NCI-H2107 (cell line): ENCODE measurements at places on chromosomes 3 and 15.

GRCh38 chr15:76253691-76254473 lies 57.4 kb downstream of the ETFA start:
- no peak for DNase-seq

- no peak for DNase-seq
These were observed 74.3 kb downstream of the DCUN1D1 start for GRCh38 chr3:182906036-182906435.

GRCh38 chr3:171173736-171174135 lies 147.2 kb upstream of the SLC2A2 start:
- no peak for DNase-seq

DNA sequence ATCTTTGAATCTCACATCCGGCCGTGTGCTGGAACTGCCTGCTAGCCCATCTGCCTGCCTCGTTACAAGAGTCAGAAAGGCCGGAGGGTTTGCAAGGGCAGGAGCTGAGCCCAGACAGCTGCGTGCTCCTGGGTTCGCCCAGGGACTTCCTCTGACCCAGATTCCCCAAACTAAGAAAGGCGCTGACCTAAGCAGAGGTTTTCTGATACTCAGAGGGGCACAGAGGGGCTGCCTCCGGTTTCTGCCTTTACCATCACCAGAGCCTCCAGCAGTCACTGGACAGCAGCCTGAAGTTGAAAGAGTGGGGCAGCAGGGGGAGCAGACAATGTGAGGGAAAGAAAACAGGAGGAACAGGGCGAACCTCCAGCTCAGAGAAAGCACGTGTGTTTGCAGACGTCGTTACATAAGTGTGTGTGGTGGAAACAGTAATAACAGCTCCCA lies 33.4 kb upstream of the RAD18 start:
- DNase-seq, result no peak

DNA sequence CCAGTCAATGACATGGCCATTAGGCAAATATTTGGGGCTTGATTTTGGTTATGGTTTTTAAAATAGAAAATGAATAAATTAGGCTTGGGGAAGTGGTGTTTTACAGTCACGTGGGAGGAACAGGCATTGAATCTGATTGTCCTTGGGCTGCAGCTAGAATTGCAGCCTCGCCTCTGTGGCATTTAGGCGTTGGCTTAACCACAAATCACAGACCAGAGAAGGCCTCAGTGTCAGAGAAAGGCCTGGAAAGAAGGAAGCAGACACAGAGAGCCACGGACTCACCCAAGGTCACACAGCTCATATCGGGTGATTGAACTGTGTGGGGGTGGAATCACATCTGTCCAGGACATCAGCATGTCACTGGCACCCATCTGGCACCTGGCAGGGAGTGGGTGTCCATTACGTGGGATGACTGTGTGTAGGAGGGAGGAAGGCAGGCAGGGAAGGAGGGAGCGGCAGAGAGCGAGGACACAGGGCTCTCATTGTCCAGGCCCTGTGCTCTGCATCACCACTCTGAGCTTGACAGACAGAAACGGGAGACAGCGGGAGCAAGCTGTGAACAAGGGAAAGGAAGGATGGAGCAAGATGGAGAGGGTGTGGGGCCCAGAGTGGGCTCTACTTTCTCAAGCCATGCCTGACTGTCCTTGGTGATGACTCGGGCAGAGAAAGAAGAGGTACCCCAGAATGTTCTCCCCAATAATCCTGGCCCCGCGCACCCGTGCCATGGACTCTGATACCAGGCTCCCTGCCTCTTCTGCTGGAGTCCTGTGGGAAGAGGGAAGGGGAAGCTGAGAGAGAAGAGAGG lies 186.4 kb downstream of the FAM43A start:
- no peak for DNase-seq

DNA sequence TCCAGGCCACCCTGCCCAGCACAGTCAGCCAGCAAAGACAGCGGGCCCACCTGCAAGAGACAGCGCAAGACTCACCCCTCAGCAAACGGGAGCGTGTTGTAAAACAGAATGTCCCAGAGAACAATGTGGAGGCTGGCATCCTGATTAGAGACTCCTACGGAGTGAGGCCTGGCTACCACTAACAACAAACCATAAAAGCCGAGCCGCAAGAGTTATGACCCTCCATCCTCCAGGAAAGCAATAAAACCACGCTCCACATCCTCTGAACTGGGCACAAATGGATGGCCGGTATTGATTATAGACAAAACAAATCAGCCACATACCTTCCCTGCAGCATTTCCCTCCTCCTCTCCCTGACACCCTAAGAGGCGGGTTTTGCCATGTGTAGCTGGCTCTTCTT lies 75.8 kb upstream of the LIPC start:
- DNase-seq, result no peak

DNA sequence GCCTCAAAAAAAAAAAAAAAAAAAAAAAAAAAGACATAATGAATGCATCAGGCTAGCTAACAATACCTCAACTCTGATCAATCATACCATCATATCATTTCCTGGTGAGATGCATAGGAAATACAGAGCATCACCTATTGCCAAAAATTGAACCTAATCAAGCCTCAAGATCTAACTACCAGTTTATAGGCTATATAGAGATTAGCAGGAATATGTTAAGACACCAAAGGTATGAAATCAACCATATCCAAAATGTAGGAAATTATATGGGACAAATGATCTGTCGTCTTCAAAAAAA lies 387 bp upstream of the VPS33B start:
- no peak for DNase-seq

DNA sequence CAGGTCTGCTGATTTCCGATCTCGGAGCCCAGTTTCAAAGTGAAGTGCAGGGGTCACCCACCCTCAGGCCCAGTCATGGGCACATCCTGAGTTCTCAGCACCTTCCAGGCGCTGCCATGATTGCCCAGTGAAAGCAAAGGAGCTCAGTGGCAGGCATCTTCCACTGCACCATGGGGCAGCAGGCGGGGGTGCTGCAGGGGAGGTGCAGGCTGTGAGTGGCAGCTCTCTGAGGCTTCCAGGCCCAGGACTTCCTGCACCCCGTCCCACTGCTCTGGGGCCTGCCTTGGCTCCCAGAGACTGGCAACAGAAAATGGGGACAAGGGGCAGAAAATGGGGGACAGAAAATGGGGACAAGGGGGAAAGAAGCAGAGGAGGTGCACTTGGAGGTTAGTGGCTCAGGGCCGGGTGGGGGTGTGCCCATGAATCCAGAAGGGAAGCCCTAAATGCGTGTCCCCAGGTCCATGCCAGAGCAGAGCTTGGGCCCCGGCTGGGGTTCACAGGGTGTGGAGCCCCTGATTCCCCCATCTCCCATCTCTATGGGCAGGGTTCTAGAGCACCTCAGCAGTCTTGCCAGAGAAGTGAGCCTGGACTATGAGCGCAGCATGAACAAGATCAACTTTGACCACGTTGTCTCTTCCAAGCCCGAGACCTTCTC lies 28.0 kb downstream of the DNAH1 start:
- DNase-seq, result no peak

GRCh38 chr3:134483195-134483900 lies 2.4 kb downstream of the ANAPC13 start:
- DNase-seq, result no peak

DNA sequence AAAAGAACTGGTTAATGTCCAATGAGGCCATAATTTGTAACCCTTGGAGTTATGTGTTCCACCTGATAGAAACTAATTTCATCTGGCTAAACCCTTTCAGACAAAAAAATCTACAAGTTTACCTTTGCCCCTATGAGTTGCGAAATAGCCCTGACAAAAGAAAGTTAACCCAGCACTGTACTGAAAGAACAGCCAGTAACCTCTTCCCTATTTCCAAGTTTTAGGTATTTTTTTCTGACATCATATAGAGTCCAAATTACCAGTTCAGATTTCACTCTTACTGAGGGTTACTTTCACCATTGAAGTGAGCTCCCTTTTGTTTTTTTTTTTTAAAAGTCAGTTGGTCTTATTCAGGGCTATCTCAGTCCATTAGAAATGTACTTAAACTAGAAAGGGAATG lies 42.8 kb upstream of the PTPRG start:
- DNase-seq, result no peak

DNA sequence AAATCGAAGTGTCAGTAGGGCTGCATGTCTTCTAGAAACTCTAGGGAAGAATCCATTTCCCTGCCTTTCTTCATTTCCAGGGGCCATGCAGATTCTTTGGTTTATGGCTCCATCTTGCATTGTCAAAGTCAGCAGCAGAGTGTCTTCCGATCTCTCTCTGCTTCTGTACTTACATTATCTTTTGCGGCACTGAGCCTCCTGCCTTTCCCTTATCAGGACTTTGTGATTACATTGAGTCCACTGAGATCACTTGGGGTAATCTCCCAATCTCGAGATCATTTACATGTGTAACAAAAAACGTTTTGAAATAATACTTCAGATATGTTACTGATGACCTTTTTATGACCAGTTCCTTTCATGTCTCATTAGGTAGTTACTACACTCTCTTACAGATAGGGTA lies 695.9 kb downstream of the NSUN3 start:
- DNase-seq, result no peak

DNA sequence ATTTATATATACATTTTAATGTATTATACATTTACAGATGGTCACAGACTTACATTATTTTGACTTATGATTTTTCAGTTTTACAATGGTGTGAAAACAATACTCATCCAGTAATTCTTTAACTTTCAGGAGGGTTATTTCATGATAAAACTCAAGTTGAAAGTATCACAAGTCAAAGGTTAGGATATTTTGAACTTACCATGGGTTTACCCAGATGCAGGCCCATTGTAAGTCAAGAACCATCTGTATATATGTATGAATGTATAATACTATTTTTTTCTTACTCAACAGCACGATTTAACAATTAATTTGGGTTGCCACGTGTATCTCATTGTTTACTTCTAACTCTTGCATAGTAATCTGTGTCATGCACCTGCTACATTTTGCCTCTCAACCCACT lies 1002.0 kb downstream of the OTOL1 start:
- no peak for DNase-seq

DNA sequence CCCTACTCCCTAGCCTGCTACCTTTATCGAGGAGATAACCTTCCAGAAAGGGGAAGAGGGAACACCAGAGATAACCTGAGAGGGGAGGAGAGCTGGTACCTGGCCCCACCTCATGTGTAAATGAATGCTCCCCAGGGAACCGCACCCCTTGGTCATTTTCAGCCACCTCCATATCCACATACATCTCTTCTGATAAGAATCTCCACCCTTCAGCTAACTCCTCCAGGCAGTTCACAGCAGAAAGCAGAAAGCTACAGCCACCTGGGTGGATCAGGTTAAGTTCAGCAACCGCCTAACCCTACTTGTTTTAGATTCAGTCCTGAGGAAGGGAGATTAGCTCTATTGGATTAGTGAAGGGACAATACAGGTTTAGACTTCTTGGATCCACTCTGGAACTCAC lies 38.0 kb upstream of the TIMP4 start:
- no peak for DNase-seq

DNA sequence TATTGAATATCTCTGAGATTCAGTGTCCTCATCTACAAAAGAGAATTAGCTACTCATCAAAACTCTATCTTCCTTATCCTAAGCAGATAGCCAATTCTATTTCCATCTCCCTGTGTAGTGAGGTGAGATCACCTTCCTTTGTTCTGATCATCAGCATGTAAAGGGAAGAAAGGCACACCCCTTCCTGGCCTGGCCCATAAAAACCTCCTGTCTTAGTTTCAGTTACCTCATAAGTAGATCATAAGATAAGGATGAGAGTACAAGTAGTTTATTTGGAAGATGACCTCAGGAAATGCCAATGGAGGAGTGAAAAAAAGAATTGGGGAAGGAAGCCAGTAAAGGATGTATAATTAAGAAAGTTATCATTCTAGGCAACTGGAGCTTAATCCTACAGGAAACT lies 114.5 kb upstream of the GADL1 start:
- DNase-seq, result no peak

DNA sequence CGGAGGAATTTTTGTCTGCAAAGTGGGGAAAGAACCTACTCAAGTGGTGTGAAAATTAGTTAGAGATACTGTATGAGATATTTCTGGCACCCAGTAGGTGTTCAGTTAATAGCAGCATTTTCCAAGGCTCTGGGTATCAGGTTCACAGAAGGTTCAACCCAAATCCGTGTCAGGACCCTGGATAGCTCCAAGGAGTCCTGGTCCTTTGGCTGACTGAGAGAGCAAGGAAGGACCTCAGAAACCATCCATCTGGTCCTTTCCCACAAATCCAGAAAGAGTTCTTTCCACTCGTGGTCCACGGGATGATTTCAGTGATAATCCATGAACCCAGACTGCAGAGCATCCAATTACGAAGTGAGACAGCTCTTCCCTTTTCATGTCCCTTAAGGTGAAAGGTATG lies 51.4 kb downstream of the SLC6A11 start:
- no peak for DNase-seq

DNA sequence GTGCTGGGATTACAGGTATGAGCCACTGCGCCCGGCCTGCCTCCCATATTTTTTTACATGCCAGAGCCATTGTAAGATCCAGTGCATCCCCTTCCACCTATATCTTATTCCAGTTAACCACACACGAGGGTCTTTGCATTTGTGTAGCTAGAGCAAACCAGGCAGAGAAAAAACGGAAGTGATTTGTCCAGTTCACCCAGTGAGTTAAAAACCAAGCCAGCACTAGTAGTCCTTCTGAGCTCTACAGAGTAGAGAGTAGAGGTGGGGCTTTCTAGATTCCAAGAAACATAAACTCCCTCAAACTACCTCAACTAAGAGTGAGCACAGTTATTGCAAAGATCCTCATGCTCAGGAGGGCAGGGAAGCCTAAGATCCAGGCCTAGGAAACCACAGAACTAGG lies 34.7 kb downstream of the TMEM158 start:
- DNase-seq, result no peak

DNA sequence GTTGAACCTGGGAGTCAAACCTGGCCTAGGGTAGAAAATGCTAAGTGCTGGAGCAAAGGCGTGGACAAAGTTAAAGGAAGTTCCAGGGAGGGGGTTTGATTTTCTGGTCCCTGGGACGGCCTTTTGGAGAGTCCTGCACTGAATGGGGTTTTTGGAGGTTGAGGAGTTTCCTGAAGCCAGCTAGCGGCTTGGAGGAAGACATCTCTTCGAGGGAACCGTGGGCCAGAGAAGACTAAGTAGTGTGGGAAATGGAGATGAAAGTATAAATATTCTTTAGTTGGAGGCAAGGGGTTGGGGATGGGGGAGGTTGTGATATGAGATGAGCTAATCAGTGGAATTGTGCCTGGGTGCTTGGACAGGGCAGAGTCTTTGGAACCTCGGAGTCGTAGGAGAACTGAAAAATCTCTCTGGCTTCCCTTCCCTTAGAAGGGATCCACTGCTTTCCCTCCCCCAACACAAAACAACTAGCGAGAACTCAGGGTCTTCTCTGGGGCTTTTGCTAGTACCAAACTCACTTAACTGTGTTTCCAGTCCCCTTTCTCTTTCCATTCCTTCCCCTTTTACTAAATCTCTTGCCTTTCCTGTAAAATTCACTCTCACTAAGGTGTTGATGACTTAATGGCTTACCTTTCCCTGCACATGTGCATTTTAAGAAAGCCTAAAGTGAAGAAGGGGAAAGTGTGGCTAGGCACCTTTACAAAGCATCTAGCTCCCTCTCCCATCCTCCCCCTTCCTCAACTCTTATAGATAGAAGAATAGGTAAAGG lies 1.0 kb downstream of the LPP start:
- no peak for DNase-seq
